Fibroblast of the conjunctiva (primary cell): ENCODE measurements at places on chromosomes 16 and 17.

GRCh38 chr17:66438101-66438500 is 135.7 kb downstream of the PRKCA start:
- DNase-seq, result no peak

- DNase-seq, result no peak
These were observed 73.1 kb upstream of the CES5A start for GRCh38 chr16:55948230-55948629.

- DNase-seq, result no peak
These were observed 263.9 kb upstream of the TBX2 start for GRCh38 chr17:61135782-61136181.

DNA sequence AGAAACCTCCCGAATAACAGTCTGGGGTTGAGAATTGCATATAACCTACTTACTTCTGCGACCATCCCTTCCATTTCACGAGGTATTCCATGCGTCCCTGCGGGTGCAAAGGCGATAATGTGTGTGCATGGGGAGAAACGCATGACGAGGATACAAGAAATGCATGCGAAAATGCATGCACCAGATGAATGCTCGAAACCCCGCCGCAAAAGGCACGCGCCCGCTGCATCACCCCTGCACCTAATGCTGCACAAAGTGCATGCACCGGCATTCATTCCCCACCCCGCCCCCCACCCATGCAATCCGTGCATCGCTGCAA is 474 bp downstream of the CBX8 start:
- no peak for DNase-seq

- DNase-seq, result no peak
These were observed 690 bp downstream of the PITPNC1 start for GRCh38 chr17:67377488-67378453.

DNA sequence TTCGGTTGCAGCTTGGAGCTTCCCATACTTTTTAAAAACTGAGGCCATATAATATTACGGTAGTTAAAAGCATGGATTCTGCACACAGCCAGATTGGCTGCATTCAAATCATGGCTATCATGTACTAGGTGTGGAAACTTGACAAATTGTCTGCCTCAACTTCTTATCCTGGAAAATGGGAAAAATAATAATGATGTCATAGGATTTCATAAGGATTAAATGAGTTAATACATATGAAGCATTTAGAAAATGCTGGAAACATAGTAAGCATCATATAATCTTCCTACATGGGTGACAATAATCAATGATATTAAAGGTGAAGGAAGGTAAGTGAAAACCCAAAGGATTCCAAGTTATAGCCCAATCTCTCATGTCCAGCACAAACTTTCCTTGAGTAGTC is 588.5 kb upstream of the HSBP1 start:
- DNase-seq, result no peak

DNA sequence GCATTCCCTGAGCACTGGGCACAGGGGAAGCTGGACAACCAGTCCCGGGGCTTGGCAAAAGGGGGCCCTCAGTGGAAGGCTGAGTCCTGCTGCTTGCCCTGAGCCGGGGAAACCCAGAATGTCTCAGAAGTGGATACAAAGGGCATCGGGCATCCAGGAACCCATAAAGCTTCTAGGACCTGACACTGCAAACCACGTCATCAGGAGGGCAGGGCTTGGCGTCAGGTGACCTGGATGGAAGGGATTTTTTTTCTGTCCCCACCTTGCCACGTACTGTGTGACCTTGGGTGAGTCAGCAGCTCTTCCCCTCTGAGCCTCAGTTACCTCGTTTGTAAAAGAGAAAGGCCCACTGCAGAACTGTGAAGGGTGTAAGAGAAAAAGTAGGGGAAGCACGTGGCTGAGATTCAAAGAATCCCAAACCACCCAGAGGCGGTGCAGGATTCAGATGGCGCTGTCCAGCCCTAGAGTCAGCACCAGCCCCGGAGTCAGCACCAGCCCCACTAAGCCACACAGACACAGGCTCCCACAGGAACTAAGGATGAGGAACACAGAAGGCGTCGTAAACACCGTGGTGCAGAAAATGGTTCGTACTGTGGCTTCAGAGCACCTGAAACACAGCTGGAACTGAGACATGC is 53.7 kb downstream of the C16orf95 start:
- no peak for DNase-seq

DNA sequence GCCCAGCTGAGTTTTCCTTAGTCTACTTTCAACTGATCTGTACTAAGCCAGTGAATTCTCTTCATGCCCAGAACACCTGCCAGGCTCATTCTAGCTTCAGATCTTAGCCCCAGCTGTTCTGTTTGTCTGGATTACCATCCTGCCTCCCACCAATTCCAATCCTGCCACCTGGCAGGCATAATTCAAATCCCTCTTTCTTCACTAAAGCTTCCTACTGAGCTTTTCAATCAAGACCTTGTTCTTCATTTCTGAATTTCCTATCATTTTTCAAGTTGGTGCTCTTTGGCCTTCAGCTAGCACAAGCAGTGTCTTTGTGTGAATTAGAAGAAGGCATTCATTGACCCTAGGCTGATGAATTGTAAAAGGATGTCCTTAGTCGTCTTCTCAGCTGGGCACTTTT is 357.6 kb downstream of the UTP18 start:
- DNase-seq, result no peak

DNA sequence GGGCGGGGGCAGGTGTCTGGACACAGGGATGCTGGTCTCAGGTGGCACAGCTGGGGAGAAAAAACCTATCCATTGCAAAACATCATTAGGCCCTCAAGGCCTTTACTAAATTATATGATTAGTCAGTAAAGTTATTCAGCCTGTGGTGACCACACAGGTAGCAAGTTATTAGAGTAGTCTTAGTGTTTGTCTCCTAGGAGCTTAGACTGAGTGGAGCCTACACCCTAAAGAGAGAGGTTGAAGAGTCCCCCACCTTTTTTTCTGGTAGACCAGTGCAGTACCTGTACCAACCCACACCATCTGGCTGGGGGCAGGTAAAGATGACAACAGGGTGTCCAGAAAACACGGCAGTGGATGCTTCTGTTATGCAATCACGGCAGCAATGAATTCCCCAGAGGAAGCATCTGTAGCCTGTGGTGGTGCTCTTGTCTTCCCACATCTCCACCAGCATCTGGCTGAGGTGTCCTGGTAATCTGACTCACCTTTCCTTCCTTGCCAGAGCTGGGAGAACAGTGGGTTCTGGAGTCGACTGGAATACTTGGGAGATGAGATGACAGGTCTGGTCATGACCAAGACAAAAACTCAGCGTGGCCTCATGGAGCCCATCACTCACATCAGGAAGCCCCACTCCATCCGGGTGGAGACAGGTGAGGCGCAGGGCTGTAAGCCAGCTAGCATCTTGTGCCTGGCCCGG is 11.0 kb downstream of the MYCBPAP start:
- DNase-seq, result no peak

DNA sequence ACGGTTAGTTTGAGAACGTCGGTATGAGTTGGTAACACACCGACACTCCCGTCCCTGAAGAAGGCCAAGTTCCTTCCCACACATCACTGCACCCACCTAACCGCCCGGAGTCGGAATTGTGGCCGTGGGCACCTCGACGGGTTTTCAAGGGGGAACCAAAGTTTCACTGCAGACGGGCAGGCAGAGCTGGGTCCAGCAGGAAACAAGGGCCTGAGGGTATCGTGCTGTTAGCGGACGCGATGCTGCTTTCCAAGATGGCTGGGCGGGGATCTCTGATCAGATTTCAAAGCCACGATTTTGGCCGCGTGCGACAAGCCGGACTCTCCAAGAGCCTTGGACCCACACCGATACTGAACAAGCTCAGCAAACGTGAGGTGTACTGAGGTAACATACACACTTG is 82.3 kb upstream of the DOC2B start:
- DNase-seq, result no peak

GRCh38 chr16:56450275-56450985 is 702 bp downstream of the NUDT21 start:
- DNase-seq, result no peak

DNA sequence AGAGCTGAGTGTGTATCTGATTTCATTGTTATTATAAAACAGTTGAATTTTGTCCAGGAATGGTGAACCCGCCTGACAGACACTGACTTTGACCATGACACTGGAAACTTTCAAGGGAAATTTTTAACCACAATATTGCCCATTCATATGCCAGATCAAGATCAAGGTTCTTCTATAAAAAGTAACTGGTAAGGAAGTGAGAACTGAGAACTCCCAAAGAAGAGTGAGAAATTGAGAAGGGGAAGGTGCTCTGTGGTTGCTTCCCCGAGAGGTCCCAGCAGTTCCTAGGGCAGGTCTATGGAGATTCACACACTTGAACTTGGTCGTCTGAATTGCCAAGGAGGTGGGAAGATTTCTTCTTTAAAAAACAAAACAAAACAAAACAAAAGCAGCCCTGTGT is 27.3 kb downstream of the SLC6A4 start:
- no peak for DNase-seq
